ENCODE measurements at places on chromosomes 7 and 10.

GRCh38 chr10:3654980-3655379 is 130.0 kb downstream of the KLF6 start:
- DNase-seq: no peak

- DNase-seq: no peak
Observed at GRCh38 chr10:58577437-58577777, 64.7 kb downstream of the BICC1 start.

- no peak for DNase-seq
Observed at GRCh38 chr7:130880668-130881067, 146.7 kb upstream of the KLF14 start.

DNA sequence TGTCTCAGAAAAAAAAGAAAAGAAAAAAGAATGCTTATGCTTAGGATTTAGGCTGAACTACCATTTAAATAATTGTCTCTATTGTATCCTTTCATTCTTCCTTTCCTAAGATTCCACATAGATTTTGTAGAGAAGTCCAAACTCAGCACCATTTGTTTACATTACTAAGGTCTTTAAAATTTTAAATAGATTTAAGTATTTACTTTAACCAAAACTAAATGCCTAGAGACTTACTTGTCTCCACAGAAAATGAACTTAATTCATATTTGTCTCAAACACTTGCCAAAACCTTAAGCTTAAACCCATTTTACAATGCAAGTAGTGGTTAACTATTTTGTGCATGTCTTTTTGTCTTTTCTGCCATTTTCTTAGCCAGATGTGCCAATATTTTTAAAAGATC is 54.1 kb upstream of the ABI1 start:
- no peak for DNase-seq

DNA sequence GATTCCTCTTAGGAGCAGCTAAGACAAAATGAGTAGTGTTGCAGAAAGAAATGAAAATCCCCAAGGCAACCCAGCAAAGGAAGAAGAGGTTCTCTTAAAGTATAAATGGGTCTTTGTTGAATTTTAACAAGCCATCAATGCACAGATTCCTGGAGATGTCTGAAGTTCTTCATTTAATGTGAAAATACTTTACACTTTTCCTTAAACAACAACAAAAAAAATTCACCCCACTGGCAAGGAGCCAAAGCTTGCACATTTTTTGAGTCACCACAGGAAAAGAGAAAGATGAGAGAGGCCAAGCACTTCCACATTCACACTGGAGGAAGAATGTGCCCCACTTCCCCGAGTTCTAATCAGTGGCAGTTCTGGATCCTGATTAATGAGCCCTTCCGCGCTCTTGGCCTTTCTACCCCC is 286.4 kb upstream of the MEOX2 start:
- DNase-seq: no peak

GRCh38 chr7:31192986-31193385 is 140.9 kb downstream of the ADCYAP1R1 start:
- no peak for DNase-seq

DNA sequence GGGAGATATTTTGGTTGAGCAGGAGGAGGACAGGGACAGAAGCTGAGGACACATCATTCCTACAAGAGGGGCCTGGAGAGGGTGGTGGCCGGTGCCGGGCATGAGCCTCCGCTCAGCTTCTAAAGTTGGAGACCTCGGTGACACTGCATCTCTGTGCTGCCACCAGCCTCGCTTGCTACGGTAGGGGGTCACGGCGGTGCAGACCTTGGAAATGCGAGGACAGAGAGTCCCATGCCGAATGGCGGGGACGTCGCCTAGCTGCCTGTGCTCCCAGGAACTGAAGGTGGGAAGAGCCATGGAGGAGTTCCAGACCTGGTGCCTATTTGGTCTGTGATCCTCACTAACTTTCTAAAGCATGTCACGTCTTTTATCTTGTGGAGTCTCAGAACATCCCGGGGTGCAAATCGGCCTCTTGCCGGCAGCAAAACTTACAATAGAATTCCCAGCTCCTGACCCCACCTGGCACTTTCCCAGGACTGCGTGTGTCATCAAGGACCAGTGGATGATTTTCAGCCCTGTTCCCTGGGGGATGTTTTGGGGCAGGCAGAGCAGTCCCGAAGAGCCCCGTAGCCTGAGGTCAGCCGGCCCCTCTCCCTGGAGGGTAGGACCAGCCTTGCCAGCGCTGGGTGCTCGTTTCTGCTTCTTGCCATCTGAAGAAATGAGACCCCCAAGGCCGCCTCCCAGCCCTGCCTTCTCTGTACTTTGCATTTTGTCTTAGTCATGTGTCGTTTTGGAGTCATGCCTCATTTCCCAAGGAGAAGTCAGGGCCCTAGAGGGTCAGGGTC is 205.8 kb upstream of the SHH start:
- no peak for DNase-seq

GRCh38 chr10:58282615-58283014 is 13.7 kb downstream of the CISD1 start:
- DNase-seq: no peak

- DNase-seq: no peak
Observed at GRCh38 chr10:109914966-109915365, 8.3 kb downstream of the XPNPEP1 start.

- DNase-seq: no peak
Observed at GRCh38 chr7:121322460-121322859, 6.3 kb upstream of the WNT16 start.

DNA sequence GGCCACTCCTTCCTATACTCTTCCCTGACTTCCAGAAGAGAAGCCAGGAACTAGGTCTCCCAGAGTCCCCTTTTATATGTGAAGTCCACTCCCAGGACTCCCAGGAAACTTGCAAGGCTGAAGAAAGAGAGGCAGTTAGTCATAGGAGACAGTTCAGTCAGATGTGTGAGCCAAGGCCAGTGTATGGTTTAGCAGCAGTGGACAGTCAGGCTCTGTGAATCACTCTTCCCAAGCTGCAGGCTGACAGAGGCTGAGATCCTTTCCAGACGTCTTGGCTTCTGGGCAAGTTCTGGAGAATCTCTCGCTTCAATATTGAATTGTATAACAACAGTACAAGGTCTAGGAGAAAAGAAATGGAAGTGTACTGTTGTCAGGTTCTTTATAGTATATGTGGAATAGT is 26.9 kb downstream of the BLVRA start:
- DNase-seq: no peak

DNA sequence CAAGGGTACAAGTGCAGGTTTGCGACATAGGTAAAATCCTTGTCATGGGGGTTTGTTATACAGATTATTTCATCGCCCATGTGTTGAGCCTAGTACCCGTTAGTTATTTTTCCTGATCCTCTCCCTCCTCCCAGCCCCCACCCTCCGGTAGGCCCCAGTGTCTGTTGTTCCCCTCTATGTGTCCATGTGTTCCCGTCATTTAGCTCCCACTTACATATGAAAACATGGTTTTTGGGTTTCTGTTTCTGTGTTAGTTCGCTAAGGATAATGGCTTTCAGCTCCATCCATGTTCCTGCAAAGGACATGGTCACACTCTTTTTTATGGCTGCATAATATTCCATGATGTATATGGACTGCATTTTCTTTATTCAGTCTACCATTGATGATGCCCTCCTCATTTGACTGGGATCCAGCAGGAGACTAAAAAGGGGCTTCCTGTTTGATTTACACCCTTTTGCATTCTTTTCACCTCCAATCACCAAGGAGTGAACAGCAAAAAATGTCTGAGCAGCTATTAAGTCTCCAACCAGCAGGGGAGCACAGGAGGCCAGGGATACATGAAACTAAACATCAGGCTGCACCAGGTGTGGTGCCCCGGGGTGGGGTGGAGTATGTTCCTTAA is 188.2 kb downstream of the SKIDA1 start:
- DNase-seq: no peak

GRCh38 chr7:36082910-36083309 is 70.1 kb upstream of the EEPD1 start:
- no peak for DNase-seq

DNA sequence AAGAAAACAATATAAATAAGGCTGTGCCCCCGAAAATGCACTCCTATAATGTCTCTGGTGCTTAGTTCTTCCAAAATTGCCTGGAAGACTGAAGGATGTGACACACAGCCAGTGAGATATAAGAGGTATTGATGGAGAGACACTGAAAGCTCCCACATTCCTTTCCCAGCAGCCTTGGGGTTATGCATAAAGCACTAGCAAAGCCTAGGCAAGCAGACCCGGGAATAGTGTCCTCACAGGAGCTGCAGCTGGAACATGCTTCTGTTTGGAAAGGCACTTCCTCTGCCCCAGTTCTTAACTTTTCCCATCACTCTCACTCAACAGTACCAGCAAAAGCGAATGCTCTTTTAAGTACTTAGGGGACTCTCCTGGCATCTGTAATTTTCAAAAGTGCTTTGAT is 178.0 kb downstream of the AMPH start:
- no peak for DNase-seq

GRCh38 chr7:98167653-98168052 is 43.6 kb upstream of the BHLHA15 start:
- no peak for DNase-seq

DNA sequence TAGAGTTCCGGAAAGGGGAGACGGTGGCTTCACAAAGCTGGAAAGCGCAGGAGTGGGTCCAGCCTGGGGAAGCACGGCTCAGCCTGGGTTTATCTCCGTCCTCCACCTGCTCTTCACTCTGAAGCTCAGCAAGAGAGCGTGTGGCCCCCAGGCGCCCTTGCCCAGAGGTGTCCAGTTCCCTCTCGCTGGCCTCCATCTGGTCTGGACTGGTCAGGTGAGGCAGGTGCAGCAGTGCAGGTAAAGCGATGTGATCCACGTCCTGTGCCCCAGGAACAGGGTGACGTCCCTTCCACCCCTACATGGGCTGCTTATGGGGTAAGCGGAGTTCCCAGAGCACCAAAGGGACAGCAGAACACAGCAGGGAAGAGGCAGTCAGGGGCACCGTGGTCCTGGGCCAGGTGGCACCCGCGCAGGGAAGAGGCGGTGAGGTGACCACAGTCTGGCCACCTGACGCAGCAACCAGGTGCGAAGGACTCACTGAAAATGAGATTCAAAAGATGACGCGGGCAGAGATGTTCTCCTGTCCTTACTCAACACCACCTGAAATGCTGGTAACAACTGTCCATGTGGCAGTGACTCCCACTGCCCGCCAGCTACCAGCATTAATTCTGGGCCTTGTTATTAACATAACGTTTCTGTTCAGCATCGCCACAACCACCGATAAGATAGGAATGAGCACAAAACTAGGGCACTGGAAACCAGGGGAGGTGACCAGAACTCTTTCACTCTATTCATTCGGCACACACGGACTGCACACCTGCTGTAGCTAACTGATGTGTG is 33.0 kb upstream of the DIP2C start:
- DNase-seq: no peak

DNA sequence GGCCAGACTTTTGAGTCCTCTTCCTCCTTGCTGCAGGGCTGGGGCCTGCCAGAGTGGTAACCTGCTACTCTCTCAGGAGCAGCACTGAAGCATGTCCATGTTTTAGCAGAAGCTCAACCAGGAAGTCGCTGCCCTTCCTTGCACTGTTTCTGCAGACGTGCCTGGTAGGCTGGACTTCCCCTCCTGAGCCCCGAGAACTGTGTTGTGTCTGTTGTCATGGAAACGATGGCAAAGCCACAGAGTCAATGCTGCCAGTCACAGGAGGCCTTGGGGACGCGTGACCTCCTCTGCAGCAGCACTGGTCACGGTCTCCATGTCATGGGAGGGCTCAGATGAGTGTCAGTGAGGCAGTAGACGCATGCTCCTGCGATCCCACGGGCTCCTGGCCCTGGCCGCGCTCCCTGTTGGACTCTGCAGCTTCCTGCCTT is 145.5 kb downstream of the FANK1 start:
- peak; percentile 25 for DNase-seq

- DNase-seq: no peak
Observed at GRCh38 chr7:109386959-109387358, 817.3 kb downstream of the DNAJB9 start.

DNA sequence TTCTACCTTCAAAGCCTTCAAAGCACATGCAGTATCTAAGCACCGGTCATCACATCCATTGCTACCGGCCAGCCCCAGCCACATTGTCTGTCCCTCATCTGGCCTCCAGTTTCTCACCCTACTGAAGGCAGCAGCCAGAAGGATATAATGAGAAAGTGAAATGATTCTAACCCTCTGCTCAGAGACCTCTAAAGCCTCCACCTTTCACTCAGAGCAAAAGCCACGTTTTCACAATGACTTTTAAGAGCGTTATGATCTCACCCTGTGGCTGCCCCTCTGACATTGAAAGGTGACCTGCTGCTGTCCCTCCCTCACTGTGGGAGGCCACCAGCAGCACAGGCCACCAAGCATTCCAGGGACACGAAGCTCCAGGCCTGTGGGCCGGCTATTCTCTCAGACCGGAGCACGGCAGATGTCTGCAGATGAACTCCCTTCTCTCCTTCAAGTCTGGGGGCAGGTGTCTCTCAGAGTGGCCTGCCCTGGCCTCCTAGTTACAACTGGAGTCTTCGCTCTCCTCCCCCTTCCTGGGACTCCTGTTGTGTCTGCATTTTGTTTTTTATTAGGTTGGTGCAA is 94.9 kb upstream of the EEPD1 start:
- DNase-seq: no peak

DNA sequence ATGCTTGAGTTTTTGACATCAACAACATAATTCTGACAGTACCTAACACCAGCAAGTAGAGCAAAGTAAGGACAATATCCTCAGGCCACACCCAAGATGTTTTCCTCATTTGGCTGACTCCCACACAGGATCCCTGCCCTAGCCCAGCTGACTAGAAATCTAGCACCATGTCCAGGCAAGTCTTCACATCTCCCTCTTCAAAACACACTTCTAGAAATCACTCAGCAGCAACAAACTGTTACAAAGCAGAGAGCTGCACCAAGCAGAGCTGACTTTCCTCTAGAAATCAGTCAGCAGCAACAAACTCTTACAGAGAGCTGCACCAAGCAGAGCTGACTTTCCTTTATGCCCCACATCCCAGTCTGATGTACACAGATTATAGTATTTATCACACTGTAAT is 7.7 kb downstream of the TMEM168 start:
- no peak for DNase-seq

DNA sequence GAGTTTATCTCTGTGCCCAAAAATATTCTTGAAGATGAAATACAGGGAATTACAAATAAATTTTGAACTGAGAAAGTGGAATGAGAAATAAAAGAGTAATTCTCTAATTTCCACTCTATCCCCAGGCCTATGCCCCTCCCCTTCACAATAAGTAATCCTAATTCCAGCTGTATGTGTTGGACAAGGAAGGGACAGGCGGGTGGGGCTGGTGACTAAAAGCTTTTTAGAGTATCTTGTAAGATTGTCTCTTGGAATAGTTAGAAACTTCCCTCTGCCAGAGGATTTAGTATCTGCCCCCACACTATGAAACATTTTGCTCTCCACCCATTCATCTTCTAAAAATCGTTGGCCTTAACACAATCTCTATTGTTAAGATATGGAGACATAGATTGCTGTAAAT is 199.2 kb downstream of the MBL2 start:
- no peak for DNase-seq

- DNase-seq: no peak
Observed at GRCh38 chr7:149317496-149317895, 55.5 kb downstream of the ZNF783 start.

All from stimulated activated CD8-positive, alpha-beta memory T cell treated with anti-CD3 and anti-CD28 coated beads, Interleukin-15, amount 100 ng/mL, for 24 hours (primary cell).